Activated CD4-positive, alpha-beta memory T cell treated with anti-CD3 and anti-CD28 coated beads, Interleukin-2, amount 10 ng/mL, durations not matched to agents 7 days and 5 days (primary cell): ENCODE measurements at places on chromosomes 11 and 22. TPM values are rescaled to one million over a fixed set of nuclear protein-coding genes. Genes with fewer than 3 reads are reported as not detected.

DNA sequence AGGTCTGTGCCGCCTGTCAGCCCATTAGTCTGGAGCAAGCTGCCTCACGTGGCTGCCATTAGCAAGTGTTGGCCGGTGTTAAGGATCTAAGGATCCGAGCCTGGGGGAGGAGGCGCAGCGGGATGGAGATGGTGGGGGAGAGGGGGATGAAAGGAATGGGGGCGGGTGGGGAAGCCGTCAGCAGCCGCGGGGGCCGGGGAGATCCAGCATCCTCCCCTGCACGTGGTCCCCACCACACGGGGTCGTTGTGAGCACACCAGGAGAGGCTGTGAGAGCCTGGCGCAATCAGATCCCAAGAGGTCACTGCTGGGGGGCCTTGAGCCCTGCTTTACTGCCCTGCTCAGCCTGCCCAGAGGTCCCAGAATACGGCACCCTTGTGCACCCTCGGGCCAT, 7.3 kb downstream of the CABP7 start:
- H3K4me3 ChIP-seq, result no peak overlapping the region
- peak; percentile 32 for DNase-seq
- H3K27ac ChIP-seq, result no peak overlapping the region
- H3K27me3 ChIP-seq, result peaks cover 2% of the 10 kb centered on the region

- no peak for DNase-seq
- peaks cover 27% of the 10 kb centered on the region for H3K4me1 ChIP-seq
- H3K27me3 ChIP-seq, result no peaks in the 10 kb centered on the region
- peak overlapping the region; percentile 71 for H3K4me3 ChIP-seq
- peak overlapping the region; percentile 42 for H3K27ac ChIP-seq
Measured at GRCh38 chr22:21641417-21641788, 699 bp upstream of the SDF2L1 start.

The KRTAP5-11 gene
- not detected for total RNA-seq

DNA sequence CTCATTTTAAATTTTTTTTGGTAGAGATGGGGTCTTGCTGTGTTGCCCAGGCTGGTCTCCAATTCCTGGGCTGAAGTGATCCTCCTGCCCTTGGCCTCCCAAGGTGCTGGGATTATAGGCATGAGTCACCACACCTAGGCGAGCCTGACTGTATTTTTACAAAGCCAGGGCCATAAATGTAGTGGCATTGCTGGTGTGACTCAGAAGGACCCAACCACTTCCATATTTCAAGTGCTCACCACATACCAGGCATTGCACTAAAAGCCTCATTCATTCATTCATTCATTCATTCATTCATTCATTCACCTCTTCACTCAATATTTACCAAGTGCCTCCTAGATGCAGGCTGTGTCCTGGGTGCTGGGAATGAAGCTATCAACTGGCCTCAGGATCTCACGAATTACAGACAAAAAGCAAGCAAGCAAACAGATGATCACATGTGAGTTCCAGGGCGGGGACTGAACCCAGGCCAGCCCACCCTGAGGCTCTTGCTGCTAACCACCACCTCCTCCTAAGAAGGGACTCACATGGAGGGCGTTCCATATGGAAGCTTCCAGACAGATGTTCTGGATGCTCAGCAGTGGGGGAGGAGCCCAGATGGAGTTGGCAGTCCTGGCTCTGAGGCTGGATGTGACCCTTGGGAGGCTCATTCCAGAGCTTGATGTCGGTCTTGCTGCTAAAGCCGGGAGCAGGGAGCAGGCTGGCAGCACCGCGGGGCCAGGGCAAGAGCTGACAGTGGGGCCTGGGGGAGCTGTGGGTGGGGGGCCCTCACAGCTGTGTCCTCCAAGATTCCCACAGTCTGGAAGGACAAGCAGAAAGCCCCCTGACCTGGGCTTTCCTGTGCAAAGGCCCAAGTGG, 158.8 kb downstream of the CTTN start:
- no peaks in the 10 kb centered on the region for H3K4me1 ChIP-seq
- H3K27ac ChIP-seq, result no peak overlapping the region
- H3K27me3 ChIP-seq, result no peaks in the 10 kb centered on the region

GRCh38 chr22:22981670-22982571, 88.4 kb upstream of the GNAZ start:
- H3K27ac ChIP-seq, result no peak overlapping the region
- no peaks in the 10 kb centered on the region for H3K36me3 ChIP-seq

GRCh38 chr22:26894766-26895485, 237.5 kb downstream of the MIAT start:
- no peaks in the 10 kb centered on the region for H3K4me1 ChIP-seq
- no peak overlapping the region for H3K27ac ChIP-seq
- peaks cover 2% of the 10 kb centered on the region for H3K27me3 ChIP-seq
- DNase-seq, result no peak
- H3K36me3 ChIP-seq, result no peaks in the 10 kb centered on the region

DNA sequence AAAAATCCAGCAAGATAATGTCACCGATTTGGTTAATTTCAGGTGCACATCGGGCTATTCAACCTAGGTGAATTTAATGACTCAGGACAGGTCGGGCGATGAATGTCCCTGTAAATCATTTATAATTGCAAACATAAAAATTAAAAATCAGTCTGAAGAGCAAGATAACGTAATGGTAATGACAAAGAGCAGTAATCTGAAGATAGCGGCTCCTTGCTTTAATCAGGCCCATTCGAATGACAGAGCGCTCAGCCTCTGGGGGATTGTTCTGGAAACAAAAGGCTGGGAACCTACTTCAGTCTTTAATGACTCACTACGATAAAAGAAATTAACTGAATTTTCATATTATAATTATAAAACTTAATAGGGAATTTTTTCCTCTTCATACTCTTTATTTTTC, 61.3 kb downstream of the RCN1 start:
- H3K36me3 ChIP-seq, result no peaks in the 10 kb centered on the region

The PANX3 gene
- not detected for total RNA-seq

The PDGFD gene
- total RNA-seq, result not detected

DNA sequence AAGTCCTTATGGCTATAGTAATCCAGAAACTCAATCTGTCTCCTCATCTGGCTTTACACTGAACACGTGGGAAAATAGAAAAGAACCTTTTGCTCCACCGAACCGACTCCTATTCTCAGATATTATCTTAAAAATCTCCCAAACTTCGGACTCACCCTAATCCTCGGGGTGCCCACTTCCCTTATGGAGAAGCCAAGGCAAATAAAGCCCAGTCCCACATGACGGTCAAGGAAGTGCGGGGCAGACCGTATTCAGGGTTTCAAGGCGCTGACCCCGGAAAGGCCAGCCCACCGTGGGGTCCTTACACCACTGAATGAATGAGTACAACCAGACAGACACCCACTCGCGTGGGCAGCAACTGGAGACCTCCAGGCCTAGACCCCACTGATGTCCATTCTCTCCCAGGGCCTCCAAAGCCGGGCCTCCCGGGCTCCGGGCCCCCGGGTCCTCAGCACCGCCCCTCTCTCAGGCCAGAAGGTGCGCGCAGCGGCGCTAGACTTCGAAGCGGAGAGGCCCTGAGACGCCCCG, 489 bp downstream of the NUP98 start:
- H3K4me1 ChIP-seq, result peaks cover 52% of the 10 kb centered on the region
- DNase-seq, result no peak
- H3K4me3 ChIP-seq, result peak overlapping the region; percentile 93
- H3K27me3 ChIP-seq, result no peaks in the 10 kb centered on the region

The HEPHL1 gene
- total RNA-seq, result not detected

GRCh38 chr11:8256271-8257002, 7.2 kb downstream of the LMO1 start:
- H3K27me3 ChIP-seq, result peaks cover 18% of the 10 kb centered on the region
- no peaks in the 10 kb centered on the region for H3K36me3 ChIP-seq
- H3K4me3 ChIP-seq, result no peak overlapping the region

GRCh38 chr11:117520201-117520600, 192.5 kb downstream of the CEP164 start:
- no peaks in the 10 kb centered on the region for H3K27me3 ChIP-seq
- no peak overlapping the region for H3K27ac ChIP-seq
- H3K36me3 ChIP-seq, result no peaks in the 10 kb centered on the region

DNA sequence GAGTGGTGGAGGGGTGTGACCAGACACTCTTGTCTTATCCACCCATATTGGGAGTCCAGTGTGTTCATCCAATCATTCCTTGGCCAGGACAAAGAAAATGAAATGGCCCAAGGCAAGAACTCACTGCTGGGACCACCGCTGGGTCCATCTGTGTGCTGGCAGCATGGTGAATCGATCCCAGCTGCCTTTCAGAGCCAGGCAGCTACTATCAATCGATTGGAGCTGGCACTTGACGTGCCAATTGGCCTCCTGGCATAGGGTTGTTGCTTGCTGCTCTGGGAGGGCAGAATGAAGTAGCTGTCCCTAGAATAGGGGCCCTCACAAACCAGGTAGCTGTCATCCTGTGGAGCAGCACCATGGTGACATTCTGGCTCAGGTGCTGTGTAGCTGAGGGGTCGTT, 1.4 kb upstream of the ARVCF start:
- no peak overlapping the region for H3K27ac ChIP-seq
- peak overlapping the region; percentile 73 for H3K4me3 ChIP-seq
- H3K27me3 ChIP-seq, result peaks cover 28% of the 10 kb centered on the region
- H3K4me1 ChIP-seq, result peaks cover 26% of the 10 kb centered on the region

DNA sequence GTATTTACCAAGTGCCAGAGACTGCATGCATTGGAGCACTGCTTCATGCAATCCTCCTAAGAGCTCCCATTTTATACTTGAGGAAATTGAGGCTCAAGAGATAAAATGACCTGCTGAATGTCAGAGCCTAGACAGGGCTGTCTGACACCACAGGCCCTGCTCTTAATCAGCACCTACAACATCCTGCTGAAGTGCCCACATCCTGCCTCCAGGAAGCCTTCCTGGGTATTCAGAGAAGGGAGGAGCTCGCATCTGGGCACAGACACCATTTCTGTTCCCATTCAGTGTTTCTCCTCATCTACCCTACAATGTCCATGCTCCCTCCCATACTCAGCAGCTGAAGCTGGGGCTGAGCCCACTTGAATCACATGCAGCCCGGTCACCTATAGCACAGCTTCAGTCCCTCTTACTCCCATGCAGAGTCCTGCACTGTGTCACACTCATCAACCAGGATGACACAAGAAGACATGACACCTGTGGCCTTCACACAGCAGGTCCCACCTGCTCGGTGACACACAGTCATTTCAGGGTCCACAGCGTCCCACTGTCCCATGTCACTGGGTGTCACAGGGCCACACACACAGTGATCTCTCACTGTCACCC, 53.1 kb downstream of the PDE2A start:
- H3K4me1 ChIP-seq, result peaks cover 58% of the 10 kb centered on the region
- H3K36me3 ChIP-seq, result no peaks in the 10 kb centered on the region
- H3K27me3 ChIP-seq, result peaks cover 6% of the 10 kb centered on the region

- H3K27me3 ChIP-seq, result peaks cover 64% of the 10 kb centered on the region
- H3K27ac ChIP-seq, result no peak overlapping the region
- H3K36me3 ChIP-seq, result no peaks in the 10 kb centered on the region
- no peaks in the 10 kb centered on the region for H3K4me1 ChIP-seq
- DNase-seq, result no peak
- no peak overlapping the region for H3K4me3 ChIP-seq
Measured at GRCh38 chr11:44328138-44328660, 18.3 kb upstream of the ALX4 start.

The SCGB2A2 gene
- total RNA-seq, result not detected

- H3K36me3 ChIP-seq, result peaks cover 44% of the 10 kb centered on the region
- no peak overlapping the region for H3K4me3 ChIP-seq
- no peak overlapping the region for H3K27ac ChIP-seq
Measured at GRCh38 chr22:25482868-25483639, 81.4 kb upstream of the GRK3 start.

The OR51B4 gene
- not detected for total RNA-seq

The ANO9 gene
- total RNA-seq, result 73.5 TPM

The AMBRA1 gene
- total RNA-seq, result 34.6 TPM

DNA sequence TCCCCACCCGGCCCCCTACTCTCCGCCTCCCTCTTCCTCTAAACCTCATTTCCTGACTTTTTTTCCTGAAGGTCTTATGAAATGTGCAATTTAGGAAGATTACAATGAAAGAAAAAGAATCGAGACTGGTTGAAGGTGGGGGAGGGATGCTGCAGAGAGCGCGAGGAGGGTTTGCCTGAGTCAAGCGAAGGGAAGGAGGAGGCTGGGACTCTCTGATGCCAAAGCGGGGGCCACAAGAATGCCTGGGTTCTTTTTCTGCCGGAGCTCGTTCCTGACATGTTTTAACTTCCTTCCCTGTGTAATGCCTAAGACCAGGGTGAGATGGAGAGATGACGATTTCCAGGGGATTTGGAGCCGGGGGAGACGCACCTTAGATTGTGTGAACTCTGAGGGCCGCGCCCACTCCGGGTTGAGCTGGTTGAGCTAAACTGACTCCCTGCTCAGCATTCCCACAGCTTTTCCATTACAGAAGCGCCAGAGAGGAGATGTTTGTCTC, 270.5 kb upstream of the SORL1-AS1 start:
- no peak overlapping the region for H3K27ac ChIP-seq
- no peak overlapping the region for H3K4me3 ChIP-seq
- H3K4me1 ChIP-seq, result no peaks in the 10 kb centered on the region
- peaks cover 21% of the 10 kb centered on the region for H3K27me3 ChIP-seq
- no peak for DNase-seq

DNA sequence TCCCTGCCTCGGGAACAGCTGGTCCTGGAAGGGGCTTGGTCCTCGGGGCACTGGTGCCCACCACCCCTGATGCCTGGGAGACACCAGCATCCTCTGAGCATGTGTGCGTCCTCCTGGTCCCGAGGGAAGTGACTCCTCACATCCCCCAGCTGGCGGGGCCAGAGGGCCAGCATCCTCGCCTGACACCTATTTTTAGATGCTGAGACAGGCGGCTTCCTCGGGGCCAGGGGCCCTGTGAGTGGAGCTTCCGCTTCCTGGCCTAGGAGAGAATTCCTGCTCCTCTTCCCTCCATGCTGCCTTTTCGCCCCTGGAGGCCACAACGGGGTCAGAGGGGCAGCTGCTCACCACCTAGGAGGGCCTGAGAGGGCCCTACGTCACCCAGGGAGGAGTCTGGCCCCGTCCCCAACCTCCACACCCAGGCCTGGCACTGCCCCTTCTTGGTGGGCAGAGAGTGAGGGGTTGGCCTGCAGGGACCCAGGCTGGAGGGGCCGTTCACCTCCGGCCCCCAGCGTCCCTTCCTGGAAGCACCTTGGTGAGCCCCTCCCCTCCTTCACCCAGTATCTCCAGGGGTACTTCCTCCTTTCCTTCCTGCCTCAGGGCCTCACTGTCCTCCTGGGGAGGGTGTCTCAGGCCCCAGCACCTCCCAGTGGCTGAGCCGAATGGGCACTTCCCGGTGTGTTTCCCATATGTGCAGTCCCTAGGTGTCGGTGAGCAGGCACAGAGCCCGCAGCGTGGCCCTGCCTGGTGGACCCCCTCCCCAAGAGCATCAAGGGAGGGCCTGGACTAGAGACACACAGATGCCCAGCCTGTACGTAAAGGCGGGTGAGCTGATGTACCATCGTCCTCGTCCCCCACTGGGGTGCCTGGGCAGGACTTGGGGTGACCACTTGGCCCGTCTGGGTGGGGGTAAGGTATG, 6.1 kb downstream of the CD81 start:
- peaks cover 13% of the 10 kb centered on the region for H3K36me3 ChIP-seq
- no peak overlapping the region for H3K4me3 ChIP-seq
- no peak overlapping the region for H3K27ac ChIP-seq
- DNase-seq, result no peak
- H3K4me1 ChIP-seq, result peaks cover 77% of the 10 kb centered on the region
- no peaks in the 10 kb centered on the region for H3K27me3 ChIP-seq

The MYBPC3 gene
- total RNA-seq, result not detected
